ENCODE measurements at places on chromosomes 7 and 10.

DNA sequence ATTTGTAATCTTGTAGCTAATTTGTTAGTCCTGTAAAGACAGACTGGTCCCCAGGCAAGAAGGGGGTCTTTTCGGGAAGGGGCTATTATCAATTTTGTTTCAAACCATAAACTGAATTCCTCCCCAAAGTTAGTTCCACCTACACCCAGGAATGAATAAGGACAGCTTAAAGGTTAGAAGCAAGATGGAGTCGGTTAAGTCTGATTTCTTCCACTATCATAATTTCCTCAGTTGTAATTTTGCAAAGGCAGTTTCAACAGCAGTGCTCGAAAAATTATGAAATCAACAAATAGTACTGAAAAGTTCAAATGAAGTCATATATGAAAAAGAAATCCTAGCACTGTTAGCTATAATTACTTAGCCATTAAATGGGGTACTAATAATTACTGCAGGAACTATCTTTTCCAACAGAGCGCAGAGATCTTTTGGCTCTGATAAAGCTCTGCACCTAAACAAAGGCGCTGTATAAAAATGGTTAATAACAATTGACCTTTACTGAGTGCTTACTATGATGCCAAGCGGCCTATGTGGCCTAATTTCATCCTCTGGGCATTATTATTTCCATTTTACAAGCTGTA is 756 bp upstream of the SEC24C start:
- DNase-seq: no peak

DNA sequence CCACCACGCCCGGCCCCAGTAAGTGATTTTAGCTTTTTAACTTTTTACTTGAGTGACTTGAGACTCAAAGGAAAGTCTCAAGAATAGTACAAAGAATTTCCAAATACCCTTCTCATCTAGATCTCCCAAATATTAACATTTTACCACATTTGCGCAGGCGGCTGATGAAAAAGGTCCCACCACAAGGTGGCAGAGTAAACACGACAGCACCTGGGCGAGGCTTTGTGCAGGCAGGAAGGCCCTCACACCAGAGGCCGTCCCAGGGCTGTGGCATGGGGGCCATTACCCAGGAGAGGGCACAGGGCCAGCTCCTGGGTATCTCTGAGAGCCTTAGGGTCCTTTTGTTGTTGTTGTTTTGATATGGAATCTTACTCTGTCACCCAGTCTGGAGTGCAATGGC is 50.0 kb upstream of the WIPI2 start:
- DNase-seq: peak; percentile 34

GRCh38 chr7:15228831-15229230 is 326.3 kb upstream of the DGKB start:
- no peak for DNase-seq

- DNase-seq: no peak
Observed at GRCh38 chr10:47026301-47027107, 115.3 kb downstream of the PTPN20 start.

DNA sequence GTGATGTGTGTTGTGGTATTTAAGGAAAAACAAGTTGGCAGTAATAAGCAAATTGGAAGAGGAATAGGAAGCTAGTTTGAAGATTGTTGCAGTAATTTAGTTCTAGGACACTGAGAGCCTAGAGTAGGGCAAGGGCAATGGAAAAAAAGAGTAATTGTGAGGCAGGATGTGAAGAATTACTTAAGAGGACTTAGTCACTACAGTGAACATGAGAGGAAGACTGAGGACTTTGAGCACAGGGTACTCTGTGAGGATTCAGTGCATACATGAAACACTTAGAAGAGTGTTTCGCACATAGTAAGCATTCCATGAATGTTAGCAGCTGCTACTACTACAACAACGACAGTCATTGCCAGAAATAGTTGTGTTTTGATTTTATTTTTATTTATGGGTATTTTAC is 30.9 kb upstream of the DKK1 start:
- no peak for DNase-seq

GRCh38 chr7:25731068-25731845 is 420.7 kb upstream of the NFE2L3 start:
- no peak for DNase-seq

- no peak for DNase-seq
Observed at GRCh38 chr7:108127461-108127860, 2.7 kb downstream of the LAMB4 start.

DNA sequence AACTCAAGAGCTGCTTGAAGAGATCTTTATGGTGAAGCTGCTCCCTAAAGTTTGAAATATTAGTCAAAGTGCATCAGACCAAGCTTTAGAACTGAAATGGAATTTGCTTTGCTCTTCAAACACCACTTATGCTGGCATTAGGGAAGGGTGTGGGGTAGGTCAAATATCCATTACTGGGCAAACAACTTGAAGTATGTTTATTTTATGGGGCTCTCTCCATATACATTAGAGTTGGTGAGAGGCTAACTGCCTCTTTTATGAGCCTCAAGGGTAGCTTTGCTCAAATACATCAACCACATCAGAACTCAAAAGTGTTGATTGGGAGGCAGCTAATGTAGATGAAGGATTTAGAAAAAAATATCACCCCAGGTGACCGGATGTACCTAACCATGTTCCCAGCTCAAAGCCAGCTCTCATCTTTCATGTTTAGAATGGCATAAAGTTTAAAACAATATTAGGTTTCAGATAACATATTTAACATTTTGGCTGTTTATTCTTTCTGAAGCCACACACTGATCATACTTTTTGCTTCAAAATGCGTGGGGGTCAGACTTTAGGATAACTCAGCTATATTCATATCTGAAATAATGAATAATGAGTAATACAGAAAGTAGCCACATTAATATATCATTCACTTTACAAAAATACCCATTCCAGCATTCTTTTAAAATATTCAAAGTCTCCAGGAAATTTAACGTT is 318.6 kb downstream of the PTEN start:
- DNase-seq: no peak

- no peak for DNase-seq
Observed at GRCh38 chr7:40676221-40676620, 541.4 kb downstream of the SUGCT start.

- no peak for DNase-seq
Observed at GRCh38 chr7:112908086-112908485, 117.9 kb upstream of the TMEM168 start.

DNA sequence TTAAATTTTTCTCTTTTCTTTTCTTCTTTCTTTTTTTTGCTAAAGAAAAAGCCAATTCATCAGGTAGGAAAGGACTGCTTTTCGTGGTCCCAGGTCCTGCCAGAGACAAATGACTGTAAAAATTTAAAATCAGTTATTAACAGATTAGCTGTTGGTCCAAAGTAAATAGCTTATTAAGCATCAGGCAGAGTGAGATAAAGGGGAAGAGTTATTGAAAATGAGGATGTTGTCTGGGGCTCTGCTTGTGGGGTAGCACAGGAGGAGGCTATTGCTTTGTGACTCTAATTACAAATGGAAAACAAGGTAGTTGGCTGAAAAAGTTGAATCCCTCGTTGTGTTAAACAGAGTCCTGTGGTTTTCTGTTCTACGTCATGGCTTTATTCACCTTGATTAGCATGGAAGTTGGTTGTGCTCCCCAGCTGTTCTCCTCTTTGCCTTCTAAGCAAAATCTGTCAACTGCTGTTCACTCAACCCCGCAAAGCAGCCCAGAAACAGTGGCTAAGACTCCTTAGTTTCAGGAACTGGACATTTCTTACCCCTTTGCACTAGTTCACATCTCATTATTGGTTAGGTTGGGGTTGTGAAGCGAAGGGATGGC is 128.9 kb downstream of the SNX10 start:
- no peak for DNase-seq

GRCh38 chr7:5217851-5218331 is 27.9 kb downstream of the WIPI2 start:
- DNase-seq: no peak

DNA sequence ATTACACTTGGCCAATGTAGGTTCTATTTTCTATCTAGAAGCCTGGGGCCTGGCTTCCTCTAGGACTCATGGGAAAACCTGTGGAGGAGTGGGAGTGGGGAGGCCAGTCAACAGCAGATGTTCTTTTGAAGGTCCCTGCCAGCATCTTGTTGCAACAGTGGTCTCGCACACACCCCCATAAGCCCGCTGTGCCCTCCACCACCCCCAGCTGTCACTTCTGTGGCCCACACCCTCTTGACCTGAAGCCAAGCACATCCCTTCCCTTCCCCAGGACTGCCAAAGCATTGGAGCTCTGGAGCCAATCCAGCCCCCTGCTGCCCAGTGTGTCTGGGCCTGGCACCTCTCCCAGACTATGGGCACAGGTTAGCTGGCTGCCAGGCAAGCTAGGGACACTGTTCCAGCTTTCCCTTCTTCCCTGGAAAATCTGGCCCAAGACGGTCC is 1.9 kb upstream of the STX1A start:
- DNase-seq: no peak

DNA sequence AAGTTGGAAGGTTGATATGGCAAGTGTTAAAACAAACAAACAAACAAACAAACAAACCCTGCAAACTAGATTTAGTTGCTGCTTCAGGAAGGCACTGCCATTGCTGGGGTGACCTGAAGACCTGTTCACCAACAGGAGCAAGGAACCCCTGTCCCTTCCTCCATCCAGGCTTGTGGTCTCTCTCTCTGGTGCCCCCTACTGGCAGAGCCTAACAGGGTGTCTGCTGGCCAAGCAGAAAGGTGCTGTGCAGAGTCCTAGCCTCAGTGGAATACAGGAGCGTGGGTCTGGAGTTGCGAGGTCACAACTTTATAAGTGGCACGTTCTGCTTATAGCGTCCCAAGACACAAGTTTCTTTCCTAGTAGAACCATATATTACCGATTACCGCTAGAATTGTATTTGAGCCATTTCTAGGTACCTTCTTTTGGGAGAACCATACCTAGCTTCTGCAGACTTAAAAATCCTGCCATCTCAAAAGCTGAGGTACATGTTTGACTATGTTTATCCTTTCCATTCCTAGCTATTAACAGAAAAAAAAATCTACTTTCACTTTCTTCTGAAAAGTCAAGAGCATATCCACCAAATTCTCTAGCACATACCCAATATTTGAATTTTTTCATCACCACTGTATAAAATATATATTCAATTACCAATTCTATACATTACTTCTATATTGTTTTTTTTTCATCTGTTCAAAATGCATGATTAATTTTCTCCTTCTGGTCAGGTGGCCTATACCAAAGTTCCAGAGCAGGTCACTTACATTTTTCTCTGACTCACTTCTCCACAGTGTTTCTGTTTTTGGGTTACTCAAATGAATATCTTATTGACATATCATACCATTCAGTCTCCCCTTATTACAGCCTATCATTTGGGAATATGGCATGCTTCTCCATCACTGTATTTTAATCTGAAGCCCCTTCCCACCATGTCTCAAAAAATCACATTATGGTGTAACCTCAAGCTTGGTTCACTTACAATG is 29.1 kb upstream of the CALD1 start:
- peak; percentile 72 for DNase-seq

Measured in CD4-positive, alpha-beta T cell treated with Interleukin-2 at 100 ng/mL for 4 hours (primary cell).